ENCODE measurements at places on chromosomes 5 and 9.

DNA sequence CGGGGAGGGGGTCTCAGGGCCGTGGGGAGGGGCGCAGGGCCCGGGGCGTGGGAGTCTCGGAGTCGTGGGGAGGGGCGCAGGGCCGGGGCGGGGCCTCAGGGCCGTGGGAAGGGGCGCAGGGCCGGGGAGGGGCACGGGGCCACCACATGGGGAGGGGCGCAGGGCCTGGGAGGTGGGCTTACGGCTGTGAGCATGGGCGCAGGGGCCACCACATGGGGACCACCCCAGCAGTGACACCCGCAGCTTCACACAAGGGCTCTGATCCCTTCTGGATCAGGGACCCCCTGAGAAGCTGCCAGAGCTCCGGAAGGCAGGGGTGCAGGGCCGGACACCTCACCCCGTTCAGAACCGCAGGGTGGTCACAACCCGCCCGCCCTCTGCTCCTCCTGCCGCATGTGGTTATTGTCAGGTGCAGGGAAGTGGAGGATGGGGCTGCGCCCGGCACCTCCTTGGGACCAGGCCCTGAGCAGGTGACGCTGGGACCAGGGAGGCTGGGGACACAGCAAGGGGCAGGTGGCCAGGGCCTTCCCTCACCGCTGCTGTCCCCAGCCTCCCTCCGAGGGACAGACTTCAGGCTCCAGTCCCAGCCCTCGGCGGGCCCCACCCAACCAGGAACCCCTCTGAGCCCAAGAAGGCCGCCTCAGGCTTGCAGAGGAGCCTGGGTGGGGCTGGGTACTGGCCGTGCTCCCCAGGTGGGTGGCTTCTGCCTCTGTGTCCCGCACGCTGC lies 53.7 kb downstream of the EXD3 start:
- no peak for DNase-seq

- no peak for DNase-seq
Measured at GRCh38 chr5:140868721-140869554, at the start of gene PCDHA11. TSS of gene PCDHA11 (plus strand) at chr5:140868957. CDS start at chr5:140869104, 147 bp downstream.

DNA sequence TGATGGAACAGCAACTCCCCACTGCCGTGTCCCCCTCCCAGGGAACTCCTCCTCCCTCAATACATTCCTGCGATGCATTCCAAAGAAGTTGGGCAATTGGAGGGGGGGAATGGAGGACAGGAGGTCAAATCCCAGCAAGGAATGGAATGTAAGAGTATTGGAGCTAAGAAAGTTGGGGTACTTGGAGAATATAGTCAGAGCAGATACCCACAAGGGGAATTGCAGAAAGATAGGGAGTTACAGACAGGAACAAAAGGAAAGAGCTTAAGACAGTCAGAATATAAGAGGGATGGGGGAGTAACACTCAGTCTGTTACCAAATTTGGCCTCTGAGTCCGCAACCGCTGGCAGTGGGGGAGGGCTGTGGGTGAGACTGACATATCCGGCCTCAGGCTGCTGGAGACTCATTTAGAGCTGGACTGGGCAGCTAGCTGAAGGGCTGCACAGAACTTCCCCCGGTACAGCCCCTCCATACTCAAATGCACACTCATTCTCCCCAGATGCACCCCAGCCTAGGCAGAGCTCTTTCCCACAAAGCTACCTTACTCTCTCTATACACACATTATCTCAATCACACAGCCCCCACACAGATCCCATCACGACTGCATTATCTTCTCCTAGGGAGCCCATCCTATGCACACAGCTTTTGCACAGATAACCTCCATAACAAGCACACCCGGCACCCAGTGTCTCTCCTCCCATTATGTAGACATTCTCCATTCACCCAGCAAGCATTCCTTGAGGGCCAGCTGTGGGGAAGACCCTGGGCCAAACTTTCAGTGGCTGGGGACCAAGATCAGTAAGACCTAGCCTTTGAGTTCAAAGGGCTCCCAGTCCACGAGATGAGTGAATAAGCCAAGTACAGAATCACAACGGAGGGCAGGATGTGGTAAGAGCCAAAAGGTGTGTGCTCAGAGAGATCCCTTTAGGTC lies 3.7 kb downstream of the TLN1 start:
- DNase-seq: peak; percentile 31

- DNase-seq: no peak
Measured at GRCh38 chr9:131986576-131986975, 93.1 kb downstream of the MED27 start.

DNA sequence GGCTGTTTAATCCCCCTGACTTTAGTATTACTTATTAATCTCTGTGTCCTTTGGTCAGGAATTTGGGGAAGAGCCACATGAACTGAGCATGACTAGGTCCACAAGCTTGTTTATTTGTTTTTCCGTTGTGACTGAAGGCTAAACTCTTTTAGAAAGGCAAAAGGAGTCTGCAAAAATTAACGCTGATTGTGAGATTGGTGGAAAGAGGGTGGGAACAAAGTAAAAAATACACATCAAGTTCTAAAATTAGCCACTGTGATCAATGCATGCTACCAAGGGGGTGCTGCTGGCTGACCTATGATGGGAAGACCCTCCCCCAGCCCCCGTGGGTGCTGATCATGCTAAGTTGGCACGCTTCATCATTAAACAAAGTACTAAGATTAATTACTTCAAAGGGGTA lies 356.8 kb downstream of the ADGRV1 start:
- DNase-seq: no peak

GRCh38 chr5:9421884-9422283 lies 124.0 kb downstream of the SEMA5A start:
- DNase-seq: no peak

DNA sequence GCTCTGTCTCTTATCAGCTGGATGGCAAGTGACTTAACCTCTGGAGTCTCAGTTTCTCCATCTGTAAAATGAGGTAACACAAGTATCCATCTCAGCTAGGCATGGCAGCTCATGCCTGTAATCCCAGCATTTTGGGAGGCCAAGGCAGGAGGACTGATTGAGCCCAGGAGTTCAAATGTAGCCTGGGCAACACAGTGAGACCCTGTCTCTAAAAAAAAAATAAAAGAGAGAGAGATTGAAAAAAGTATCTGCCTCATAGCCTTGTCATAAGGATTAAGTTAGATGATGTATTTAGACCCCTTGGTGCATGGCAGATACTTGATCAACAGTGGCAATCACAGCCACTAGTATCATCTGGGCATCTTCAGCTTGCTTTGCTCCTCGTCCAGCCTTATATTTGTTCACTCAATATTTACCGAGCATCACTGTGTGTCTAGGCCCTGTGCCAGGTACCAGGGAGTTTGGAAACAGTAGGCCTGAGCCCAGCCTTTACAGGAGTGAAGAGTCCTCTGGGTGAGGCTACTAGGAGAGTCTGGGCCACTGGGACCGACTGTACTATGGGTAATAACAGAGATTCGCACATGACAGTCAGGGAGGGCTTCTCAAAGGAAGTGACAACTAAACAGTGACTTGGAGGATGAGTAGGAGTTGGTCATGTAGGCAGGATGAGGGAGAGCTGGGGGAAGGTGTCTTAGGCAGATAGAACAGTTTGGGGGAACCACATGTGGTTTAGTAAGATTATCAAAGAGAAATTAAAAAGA lies 34.2 kb downstream of the CORO2A start:
- DNase-seq: no peak

- DNase-seq: no peak
Measured at GRCh38 chr5:77946381-77947040, 170.4 kb upstream of the TBCA start.

- no peak for DNase-seq
Measured at GRCh38 chr9:134179595-134179917, 15.2 kb upstream of the RNU6ATAC start.

DNA sequence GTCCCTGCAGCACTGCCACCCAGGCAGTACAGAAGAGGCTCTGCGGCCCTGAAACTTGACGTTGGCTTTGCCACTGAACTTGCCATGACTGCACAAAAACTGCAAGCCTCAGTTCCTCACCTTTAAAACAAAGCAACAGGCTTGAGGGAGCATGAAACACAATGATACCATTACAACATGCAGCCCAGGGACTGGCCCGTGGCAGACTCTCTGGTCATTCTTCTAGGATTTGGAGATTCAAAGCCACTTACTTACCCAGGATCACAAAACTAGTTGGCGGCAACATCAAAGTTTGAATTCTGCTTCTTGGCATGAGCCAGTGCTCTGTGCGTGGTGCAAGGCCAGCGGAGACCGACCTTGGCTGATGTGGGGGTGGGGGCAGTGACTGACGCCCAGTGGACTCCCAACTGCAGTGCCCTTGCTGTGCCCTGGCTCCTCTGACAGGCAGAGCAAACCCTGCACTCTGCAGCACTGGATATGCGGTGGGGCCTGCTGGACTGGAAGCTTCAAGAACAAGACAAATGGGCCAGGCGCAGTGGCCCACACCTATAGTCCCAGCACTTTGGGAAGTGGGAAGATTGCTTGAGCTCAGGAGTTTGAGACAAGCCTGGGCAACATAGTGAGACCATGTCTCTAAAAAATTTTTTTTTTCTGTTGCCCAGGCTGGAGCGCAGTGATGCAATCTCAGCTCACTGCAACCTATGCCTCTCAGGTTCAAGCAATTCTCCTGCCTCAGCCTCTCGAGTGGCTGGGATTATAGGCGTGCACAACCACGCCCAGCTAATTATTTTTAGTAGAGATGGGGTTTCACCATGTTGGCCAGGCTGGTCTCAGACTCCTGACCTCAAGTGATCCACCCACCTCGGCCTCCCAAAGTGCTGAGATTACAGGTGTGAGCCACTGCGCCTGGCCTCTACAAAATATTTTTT lies 18.9 kb downstream of the SQSTM1 start:
- DNase-seq: no peak

DNA sequence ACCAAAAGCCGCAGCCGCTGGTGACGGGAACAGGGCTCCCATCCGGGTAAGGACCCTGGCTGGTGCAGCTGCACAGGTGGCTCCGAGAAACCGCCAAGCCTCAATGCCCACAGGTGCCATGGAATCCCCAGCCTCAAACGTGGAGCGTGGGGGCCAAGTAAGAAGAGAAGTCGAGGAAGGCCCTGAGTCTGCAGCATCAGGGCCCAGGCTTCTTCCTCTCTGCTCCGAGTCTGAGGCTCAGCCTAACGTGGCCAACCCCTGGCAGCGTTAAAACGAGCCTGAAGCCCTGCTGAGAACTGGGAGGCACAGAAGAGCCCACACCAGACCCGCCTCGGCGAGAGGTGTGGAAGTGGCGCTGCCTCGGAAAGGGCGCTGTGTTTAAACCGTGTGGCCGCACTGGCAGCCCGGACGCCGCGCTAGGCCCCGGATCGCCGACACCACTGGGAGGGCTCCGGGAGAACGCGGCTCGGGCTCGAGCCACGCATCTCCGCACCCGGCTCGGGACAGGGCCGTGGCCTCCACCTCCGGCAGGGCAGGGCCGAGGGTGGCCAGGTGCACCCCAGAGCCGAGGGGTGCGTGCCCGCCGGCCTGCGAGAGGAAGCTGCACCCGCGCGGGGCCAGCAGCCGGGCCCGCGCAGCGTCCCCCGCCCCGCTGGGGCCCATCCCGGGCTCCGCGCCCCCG lies 730 bp downstream of the ZMYND19 start:
- no peak for DNase-seq

GRCh38 chr5:120463991-120464626 lies at the start of gene PRR16:
TSS of gene PRR16 (plus strand) at chr5:120464300.
- no peak for DNase-seq

- DNase-seq: no peak
Measured at GRCh38 chr9:96554801-96555566, 64.7 kb downstream of the CDC14B start.

GRCh38 chr5:81209386-81209785 lies 23.7 kb upstream of the CKMT2 start:
- no peak for DNase-seq

DNA sequence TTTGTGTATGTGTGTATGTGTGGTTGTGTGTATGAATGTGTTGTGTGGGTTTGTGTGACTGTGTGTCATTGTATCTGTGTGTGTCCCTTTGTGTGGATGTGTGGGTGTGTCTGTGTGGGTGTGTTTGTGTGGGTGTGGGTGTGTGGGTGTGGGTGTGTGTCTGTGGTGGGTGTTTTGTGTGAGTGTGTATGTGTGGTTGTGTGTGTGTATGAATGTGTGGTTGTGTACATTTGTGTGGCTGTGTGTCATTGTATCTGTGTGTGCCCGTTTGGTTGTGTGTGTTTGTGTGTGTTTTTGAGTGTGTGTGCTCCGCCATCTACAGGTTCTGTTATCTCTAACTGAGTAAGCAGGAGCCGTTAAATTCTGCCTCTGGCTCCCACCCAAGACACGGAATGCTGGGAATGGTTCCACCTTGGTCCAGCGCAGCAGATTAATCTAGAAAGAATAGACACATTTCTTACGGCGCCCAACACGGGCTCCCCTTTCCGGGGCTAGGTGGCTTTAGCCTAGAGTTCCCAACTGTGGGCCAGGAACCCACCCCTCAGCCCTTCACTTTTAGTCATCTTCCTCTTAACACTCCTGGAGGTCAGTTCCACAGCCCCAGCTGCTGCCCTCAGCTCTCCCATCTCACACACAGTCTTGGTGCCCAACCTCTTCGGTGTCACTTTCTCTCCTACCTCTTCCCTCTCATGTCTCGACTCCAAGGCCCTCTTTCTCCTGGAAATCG lies 197.1 kb downstream of the TTLL11 start:
- no peak for DNase-seq

DNA sequence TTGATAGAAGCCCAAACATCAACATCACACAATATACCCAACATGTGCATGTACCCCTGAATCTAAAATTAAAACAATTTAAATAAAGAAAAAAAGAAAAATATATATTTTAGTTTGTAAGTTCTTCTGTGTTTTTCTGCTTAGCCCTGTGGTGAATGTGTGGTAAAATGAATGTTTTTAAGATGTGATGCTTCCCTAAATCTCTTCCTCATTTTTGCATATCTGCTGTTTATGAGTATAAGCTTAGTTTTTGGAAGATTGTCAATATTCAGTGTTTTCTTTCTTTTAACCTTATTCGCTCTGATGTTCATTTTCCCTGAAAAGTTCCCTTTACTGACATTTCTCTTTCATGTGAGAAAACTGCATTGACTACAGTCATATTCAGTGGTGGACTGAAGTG lies 44.4 kb upstream of the DAB2 start:
- DNase-seq: no peak

DNA sequence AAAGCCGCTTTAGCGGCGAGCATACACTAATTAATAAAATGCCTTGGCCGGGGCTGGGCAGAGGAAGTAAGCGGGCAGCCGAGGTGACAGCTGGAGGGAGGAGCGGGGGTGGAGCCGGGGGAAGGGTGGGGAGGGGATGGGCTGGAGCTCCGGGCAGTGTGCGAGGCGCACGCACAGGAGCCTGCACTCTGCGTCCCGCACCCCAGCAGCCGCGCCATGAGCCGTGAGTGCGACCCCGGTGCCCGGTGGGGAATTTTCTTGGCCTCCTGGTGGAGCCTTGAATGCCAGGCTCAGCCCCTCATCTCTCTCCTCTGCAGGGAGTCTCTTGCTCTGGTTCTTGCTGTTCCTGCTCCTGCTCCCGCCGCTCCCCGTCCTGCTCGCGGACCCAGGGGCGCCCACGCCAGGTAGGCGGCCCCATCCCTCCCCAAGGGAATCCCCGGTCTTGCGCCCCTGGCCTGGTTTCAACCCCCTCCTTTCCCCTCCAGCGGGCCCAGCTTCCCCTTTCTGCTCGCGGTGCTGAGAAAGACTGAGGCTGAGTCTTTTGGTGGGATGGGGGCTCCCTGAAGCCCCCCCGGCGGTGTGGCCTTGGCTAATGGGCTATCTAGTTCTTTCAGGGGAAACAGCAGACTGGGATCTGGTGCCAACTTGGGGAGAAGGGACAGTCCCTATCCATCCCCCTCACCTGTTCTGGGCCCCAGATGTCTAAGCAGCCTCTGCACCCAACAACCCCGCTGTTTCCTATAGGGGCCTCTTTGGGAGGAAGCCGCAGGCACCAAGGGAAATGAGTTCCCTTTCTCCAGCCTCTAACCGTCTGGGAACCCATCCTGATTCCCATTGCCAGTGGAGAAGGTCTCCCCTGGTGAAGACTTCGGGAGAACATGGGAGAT lies at the start of gene PTGS1:
TSS of gene PTGS1 (plus strand) at position 156 of the 887 bp plus-strand sequence. CDS start at position 217, 61 bp downstream.
- no peak for DNase-seq
